ENCODE measurements at places on chromosomes 12 and 14.
A peak's percentile ranks its signal among the peaks of the same experiment; 100 is the strongest.

GRCh38 chr12:81005606-81006005 lies 67.9 kb upstream of the LIN7A start:
- peak; percentile 73 for DNase-seq

GRCh38 chr14:94581127-94581999 lies at the start of gene SERPINA5:
Gene SERPINA5, plus strand, starts transcription at chr14:94581426. Its CDS starts 5,937 bp downstream, at chr14:94587363.
- DNase-seq: no peak

DNA sequence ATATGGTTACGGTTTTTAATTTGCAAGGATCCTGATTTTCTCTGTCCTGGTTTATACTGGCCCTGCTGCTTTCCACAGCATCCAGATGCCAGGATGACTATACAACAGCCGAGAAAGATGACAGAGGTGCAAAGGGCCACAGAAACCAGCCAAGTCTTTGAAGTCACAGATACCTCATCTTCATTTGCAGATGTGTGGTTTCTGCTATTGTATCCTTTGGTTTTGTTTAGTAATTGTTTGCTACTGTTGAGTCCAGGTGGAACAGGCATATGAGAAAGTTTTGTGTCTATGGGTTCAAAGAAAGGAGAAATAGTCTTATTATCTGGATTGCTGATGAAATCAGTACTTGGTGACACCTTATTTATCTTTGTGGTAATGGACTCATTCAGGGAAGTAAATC lies 17.3 kb upstream of the KLHL42 start:
- no peak for DNase-seq

GRCh38 chr12:104782296-104782695 lies 175.8 kb downstream of the SLC41A2 start:
- DNase-seq: no peak

DNA sequence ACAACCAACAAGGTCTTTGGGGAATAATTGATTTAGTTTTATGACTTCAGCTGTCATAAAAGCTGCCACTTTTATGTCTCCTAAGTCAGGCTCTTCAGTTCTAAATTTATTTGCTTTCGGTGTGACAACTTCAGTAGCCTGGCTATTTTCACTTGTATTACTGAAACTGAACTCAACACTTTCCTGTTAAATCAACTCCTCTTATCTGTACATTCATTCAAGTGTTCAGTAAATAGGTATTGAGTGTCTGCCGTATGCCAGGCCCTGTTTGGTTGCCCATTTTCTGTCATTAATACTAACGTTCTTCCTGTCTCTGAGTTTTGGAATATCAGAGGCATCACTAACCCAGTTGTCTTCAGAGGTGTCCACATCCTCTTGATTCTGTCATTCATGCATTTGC lies 7.5 kb downstream of the UTP20 start:
- no peak for DNase-seq

GRCh38 chr12:89671469-89671868 lies 37.2 kb downstream of the ATP2B1 start:
- DNase-seq: no peak
